Hepatocyte (in vitro differentiated cells): ENCODE measurements at places on chromosomes 2 and 18. TPM values are rescaled to one million over a fixed set of nuclear protein-coding genes. Genes with fewer than 3 reads are reported as not detected.

IL1F10 gene
- not detected in 2 replicates for polyA plus RNA-seq

SLC30A3 gene
- not detected in 2 replicates for polyA plus RNA-seq

CLIP4 gene
- polyA plus RNA-seq, result 15.9 and 17.3 TPM in 2 replicates

FZD7 gene
- polyA plus RNA-seq, result 13.4 and 15.4 TPM in 2 replicates

GRCh38 chr2:127069003-127069402 is 38.0 kb downstream of the BIN1 start:
- H3K27ac ChIP-seq, result no peak overlapping the region
- H3K27me3 ChIP-seq, result no peaks in the 10 kb centered on the region
- DNase-seq, result no peak
- no peaks in the 10 kb centered on the region for H3K36me3 ChIP-seq

DNA sequence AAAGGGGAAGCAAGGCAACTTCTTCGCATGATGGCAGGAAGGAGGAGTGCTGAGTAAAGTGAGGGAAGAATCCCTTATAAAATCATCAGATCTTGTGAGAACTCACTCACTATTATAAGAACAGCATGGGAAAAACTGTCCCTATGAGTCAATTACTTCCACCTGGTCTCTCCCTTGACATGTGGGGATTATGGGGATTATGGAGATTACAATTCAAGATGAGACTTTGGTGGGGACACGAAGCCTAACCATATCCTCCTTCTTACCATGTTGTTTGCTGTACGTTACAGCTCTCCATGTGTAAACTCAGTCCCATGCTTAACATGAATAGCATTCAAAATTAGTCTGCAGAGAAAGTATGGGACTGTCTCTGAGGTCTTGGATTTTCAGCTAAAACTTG is 1096.8 kb upstream of the ACVR2A start:
- H3K4me1 ChIP-seq, result no peaks in the 10 kb centered on the region
- no peak overlapping the region for H3K27ac ChIP-seq
- no peaks in the 10 kb centered on the region for H3K27me3 ChIP-seq
- H3K4me3 ChIP-seq, result no peak overlapping the region
- DNase-seq, result no peak

- no peak overlapping the region for H3K27ac ChIP-seq
- H3K4me3 ChIP-seq, result no peak overlapping the region
- no peaks in the 10 kb centered on the region for H3K36me3 ChIP-seq
Measured at GRCh38 chr2:162424816-162425215, 80.9 kb downstream of the GCA start.

GRCh38 chr18:75170022-75170789 is 38.7 kb downstream of the PTGR3 start:
- no peaks in the 10 kb centered on the region for H3K27me3 ChIP-seq
- no peaks in the 10 kb centered on the region for H3K36me3 ChIP-seq
- no peaks in the 10 kb centered on the region for H3K4me1 ChIP-seq
- no peak for DNase-seq
- H3K4me3 ChIP-seq, result no peak overlapping the region
- no peak overlapping the region for H3K27ac ChIP-seq
